Amniotic stem cell (primary cell): ENCODE measurements at places on chromosomes 6 and 20.

GRCh38 chr6:107713563-107713962 is 110.5 kb downstream of the SCML4 start:
- no peak for DNase-seq

DNA sequence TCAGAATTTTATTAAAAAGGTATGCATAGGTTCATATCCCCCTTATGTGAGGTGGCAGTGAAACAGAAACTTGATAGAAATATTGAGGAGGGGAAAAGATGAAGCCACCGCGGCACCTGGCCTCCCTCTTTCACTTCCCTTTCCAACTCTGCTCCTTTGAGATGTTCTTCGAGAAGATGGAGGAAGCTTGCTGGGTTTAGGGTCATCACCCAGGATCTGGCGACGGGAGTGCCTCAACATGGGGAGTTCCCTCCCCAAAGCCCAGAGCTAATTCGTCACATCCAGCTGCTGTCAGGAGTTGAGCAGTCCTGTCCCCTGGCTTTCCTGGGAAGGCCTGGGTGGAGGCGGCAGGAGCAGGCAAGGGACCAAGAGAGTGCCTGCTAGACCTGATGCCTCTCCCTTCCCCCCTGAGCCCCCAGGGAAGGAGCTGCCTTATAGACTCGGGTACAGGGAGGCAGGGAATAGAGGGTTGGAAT is 29.1 kb downstream of the RREB1 start:
- no peak for DNase-seq

DNA sequence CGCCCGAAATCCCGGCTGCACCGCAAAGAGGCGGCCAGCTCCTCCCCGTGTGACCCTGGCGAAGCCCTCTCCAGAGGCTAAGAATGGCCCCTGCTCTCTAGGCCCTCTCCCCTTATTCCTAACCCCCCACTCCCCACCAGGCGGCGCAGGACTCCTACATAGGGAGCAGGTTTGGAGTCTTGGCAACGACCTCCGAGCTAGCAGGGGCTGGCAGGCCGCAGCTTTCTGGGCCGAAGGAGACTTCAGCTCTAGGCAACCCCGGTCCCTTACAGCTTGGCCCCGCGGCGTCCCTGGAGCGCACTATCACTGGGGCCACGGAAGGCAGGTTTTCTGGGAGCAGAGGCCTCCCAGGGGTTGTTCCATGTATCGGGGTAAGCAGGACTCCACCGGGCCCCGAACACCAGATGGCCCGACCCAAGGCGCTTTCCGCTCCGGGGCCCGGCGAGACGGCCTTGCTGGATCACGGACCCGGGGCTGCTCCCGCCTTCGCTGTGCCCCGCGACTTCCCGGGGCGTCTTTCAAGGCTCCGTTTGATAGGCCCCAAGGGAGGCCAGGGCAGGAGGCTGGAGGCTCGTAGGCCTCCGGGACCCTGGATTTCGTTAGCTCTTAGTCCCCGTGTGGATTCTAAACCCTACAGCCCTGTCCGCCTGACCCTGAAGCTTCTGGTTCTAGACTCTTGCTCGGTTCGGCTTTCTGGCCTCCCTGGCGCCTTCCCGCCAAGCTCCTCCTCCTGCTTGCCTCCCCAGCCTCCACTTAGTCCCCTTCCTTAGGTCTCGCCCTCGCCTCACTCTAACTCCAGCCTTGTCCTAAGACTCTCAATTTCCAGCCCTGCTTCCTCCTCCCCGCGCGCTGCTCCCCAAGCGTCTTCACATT is 1.9 kb downstream of the SLC32A1 start:
- DNase-seq: no peak

DNA sequence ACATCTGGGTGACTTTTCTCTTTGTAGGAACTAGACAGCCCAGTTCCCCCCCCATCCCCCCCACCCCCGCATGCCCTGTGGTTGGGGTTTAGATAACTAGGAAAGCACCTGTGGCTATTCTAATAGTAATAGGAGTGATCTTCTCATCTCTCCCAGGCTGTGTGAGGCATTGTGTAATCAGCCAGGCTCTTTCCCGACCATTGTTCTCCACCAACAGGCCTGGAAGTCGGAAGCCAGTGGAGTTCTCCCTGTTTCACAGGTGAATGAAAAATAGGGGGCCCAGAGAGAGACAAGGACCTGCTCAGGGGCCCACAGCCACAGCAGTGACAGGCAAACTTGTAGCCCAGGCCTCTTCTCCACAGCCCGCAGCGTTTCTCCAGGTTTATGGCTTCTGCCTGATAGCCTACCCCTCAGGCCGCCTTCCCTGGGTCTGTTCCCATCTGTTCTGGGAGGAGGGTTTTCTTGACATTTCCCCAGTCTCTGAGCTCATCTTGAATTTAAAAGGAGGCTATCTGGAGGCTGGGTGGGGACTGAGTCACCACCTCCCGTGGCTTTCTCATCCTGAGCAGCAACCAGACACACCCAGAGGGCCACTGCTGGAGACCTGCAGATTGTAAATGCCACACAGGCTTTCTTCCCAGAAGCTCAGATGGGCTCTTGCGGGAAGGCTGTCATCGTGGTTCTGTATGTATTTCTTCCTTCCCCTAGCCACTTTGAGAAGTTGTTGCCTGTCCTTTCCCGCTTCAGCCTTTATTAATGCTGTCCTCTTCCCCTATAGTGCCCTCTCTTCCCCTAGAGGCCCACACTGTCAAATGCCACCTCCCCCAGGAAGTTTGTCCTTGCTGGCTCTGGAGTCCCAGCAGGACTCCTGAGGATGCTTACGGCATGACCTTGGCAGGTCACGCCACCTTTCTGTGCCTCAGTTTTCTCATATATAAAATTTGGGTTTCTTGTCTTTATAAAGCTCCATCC is 75.9 kb upstream of the MYL9 start:
- peak; percentile 70 for DNase-seq

GRCh38 chr6:38113825-38114576 is 294.5 kb downstream of the ZFAND3 start:
- no peak for DNase-seq

DNA sequence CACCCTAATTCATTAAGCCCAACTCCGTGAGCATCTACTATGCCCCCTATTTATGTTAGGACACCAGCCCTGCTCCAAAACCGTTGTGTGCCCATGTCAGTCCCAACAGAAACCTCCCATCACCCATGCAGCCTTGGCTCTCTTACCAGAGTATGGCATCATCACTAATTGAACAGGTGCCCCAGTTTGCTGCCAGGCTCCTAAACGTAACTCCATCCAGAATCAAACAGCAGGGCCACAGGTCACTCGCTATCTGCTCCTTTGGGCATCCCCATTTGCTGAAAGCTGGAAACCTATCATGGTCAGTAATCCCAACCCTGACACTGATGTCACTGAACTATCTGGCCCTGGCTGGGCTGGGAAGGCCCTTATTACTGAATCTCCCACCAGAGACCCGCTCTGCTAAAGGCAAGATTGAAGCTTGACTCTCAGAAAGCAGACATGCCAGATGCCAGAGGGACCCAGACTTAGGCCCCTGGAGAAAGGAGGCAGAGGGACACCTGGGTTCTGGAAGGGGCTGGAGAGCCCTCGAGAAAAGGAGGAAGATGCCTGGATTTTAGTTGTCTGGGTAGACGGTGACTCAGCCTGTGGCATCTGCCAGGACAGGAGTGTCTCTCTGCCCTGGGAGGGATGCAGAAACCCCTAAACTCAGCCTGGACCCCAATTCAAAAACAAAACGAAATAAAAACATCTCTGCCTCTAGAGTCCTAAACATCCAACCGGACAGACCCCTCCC is 14.0 kb downstream of the MUCL3 start:
- no peak for DNase-seq

DNA sequence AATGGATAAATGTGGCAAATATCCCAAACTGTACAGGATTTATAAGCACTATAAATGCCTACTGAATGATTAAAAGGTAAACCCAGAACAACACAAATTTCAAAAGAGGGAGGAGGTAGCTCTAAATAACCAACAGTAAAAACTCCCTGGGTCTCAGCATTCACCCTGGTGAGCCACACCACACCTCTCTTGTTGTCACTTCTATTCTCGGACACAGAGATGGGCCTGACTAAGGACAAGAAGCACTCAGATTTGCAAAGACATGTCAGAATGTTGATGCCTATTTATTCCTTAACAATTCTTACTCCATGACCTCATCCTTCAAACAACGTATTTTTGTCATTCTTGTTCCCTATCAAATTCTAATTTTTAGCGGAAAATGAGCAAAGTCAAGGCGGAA is 14.7 kb downstream of the TNFRSF21 start:
- no peak for DNase-seq

- DNase-seq: no peak
These were observed 929.5 kb downstream of the KIF16B start for GRCh38 chr20:15643713-15644112.
